Astrocyte of the cerebellum (primary cell): ENCODE measurements at places on chromosomes 1 and 21.

DNA sequence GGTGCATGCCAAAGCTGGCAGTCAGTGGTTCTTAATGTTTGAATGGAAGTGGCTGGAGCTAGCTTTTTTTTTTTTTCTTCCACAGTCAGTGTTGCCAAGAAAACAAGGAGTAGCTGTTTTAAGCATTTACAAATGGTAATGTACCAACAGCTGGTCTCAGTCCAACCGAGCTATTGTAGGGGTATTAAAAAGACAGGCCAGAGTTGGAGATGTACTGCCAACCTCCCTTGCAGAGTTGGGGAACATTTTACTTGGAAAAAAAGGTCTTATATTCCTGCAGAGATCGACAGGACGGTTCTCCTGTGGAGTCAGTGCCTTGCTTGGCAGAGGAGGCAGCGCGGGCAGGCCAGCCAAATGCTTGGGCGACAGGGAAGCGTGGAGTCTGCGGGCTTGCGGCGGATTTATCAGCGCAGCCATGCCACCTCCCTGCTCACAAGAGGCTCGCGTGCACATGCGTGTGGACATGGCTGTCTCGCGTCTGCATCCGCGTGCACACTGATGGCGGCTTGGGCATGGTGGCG lies 338.1 kb downstream of the RPS6KC1 start:
- DNase-seq = no peak

GRCh38 chr1:43284065-43284464 lies 1.3 kb downstream of the C1orf210 start:
- no peak for DNase-seq

DNA sequence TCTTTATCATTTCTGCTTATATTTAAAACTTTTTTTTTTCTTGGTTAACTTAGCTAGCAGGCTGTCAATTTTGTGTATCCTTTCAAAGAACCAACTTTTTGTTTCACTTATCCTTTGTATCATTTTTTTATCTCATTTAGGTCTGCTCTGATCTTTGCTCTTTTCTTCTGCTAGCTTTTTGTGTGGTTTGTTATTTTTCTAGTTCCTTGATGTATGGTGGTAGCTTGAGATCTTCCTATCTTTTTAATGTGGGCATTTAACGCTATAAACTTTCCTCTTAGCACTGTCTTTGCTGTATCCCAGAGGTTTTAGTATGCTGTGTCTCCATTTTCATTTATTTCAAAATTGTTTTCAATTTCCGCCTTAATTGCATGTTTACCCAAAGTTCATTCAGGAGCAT lies 36.5 kb downstream of the FOXJ3 start:
- DNase-seq = no peak

DNA sequence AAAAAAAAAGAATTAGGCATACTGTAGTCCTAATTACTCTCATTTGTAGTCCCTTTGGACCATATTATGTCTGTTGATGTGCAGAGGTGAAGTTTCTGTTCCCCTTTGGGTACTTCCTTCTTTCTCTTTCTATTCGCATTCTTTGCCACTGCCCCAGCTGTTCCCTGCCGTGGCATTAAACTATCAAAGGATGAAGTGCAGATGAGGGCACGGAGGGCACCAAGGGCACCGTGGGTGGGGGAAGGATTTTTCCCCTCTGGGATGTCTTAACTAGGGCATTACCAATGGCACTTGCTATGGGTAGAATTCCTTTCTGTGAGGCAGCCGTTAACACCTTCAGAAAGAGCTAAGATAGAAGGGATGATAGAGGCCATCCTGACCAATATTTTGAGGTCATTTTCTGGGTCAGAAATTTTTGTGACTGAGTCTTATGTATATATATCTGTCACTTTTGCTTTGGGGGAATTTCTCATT lies 4.9 kb upstream of the MAPKAPK2 start:
- DNase-seq = no peak

DNA sequence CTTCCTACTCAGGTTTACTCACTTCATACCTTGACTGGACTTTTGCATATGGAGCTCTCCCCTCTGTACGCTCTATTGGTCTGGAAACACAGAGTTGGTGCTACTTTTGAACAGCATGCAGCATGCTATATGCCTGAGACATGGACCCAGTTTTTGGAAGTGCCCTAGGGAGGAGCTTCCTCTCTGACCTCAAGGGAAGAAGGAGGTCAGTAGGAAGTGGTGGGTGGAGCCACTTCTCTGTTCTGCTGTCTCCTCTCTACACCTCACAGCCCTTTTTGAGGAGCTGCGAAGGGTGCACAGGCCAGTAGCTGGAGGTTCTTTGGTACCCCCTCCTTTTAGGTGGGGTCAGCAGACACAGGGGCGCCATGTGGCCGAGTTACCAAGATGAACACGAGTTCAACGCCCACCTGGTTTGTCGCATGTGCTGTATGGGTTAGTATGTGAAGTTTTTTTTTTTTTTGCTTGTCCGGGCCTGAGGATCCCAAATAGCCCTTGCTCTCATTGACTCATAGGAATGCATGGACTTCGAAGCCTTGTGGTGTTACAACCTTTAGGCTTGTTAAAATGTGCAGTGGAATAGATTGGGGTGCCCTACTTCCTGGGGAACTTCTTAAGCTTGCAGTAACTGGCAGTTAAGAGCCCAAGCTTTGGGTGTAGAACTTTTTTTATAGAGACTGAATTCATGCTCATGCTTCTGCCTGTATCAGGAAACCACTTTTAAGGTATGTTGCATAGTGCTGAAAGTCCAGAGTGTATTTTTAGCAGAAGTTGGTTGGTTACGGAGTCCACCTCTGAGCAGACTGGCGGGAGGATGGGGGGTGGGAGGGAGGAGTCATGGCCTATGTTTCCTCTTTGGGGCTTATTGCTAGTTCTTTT lies 10.7 kb downstream of the MACF1 start:
- DNase-seq = no peak

GRCh38 chr1:169460191-169460833 lies 25.4 kb downstream of the SLC19A2 start:
- no peak for DNase-seq

- DNase-seq = no peak
These were observed 1271.0 kb downstream of the BRINP3 start for GRCh38 chr1:189206617-189207016.

- no peak for DNase-seq
These were observed at the start of gene DAB1 for GRCh38 chr1:57423656-57424211. Gene DAB1 (minus strand): TSS chr1:57424060. CDS start chr1:57291030, 133,030 bp downstream.

DNA sequence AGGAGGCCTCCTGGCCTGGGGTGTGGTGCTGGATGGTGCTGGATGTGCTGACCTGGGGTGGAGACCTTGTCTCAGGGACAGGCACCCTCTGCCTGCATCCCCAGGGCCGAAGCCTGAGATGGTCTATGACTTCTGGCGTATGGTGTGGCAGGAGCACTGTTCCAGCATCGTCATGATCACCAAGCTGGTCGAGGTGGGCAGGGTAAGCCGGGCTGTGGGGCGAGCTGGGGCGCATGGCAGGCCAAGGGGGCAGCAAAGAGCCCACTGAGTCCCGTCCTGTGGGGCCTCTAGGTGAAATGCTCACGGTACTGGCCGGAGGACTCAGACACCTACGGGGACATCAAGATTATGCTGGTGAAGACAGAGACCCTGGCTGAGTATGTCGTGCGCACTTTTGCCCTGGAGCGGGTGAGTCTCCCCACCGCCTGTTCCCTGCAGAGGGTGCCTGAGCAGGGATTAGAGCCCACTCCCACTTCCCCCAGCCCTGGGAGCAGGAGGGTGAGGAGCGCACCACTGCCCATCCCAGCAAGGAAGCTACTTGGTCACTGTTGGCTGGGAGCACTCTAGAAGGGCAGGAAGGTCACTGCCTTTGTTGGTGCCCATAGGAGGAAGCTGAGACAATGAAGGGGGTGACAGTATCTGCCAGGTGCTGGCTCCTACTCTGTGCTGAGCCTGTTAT lies 75.2 kb downstream of the PTPRU start:
- DNase-seq = no peak

DNA sequence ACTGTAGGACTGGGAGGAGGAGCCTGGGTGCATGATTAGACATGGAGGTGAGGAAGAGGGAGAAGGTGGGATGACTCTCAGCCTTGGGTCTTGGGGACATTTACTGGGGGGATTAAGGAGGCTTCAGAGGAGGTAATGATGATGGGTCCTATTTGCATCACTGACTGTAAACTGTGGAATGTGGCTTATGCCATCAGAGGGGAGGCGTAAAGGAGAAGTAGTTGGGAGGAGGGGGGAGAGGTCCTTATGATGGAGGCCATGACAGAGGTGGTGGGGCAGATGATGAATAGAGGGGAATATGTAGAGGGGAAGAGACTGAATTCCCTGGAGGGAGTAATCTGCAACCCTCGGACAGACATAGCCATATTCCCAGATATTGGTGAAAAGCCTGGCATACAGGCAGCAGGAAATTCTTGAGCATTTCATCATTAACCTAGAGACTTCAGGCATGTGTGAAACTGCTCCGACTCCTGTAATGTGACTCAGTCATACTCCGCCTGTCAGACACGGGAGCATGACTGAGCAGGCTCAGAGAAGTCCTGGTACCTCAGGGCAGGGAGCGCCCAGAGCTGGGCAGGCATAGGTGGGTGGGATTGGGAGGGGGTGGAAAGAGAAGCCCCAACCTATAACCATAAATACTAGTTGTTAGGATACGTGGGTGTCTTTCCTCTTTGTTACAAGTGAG lies 8.0 kb upstream of the LCE5A start:
- no peak for DNase-seq

DNA sequence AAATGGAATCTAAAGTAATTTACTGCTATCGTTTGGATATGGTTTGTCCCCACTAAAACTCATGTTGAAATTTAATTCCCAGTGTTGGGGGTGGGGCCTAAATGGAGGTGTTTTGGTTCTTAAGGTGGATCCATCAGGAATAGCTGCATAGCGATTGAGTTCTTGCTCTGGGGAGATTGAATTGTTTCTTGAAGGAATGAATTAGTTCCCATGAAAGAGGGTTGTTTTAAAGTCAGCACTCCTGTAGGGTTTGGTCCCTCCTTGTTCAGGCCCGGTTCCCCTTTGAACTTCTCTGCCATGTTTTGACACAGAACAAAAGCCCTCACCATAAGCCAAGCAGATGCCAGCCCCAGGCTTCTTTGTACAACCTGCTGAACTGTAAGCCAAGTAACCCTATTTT lies 170.9 kb downstream of the COL11A1 start:
- no peak for DNase-seq

- no peak for DNase-seq
These were observed 21.6 kb upstream of the SLC45A3 start for GRCh38 chr1:205701891-205702290.

DNA sequence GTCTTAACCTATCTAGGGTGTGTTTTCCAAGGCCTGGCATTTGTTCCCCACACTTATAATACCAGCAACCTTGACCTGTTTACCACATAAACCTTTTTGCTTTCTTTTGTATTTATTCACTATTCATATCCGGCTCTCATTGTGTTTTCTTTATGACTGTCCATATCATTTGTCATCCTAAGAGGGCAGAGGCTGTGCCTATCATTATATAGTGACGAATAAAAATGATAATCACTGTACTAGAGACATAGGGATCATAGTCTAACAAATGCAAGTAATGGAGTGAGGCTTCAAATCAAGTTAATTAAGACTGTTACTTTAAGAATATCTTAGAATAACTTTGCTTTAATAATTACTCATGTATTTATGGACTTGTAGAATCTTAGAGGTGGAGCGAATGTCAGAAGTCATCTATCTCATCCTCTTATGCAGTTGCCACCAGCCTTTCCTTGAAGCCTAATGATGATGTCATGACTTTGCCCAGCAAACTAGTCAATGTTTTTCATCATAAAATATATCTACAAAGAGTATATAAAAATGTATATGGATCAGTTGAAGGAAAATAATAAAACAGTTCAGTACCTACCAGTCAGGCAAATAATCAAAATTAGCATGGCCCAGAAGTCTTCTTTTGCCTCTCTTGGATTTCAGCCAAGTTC lies 4.7 kb upstream of the ETV3 start:
- DNase-seq = no peak

DNA sequence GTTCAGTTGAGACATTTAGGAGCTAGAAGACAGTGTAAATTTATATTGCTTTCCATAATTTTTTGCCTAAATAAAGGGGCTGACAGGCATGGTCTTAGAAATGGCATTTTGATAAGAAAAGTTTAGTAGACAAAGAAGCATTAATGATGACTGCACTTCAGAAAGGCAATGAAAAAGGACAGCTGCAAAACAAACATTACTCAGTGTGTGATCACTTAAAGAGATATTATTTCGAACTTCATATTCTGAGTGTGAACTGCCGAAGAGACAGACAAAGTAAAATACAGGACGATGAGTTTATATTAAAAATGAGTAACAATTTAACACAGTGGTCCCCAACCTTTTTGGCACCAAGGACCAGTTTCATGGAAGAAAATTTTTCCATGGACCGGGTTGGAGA lies 243.1 kb downstream of the DPYD start:
- DNase-seq = no peak

- no peak for DNase-seq
These were observed 28.4 kb downstream of the URB1 start for GRCh38 chr21:32364387-32364786.

GRCh38 chr1:165287781-165288180 lies 68.7 kb downstream of the LMX1A start:
- DNase-seq = no peak

GRCh38 chr1:119420638-119421037 lies 5.7 kb downstream of the HSD3B2 start:
- DNase-seq = no peak

GRCh38 chr1:154866257-154867063 lies 3.6 kb downstream of the KCNN3 start:
- DNase-seq = no peak

GRCh38 chr1:192627901-192628300 lies 8.0 kb upstream of the RGS13 start:
- no peak for DNase-seq

GRCh38 chr1:244436336-244437085 lies 15.2 kb downstream of the ADSS2 start:
- no peak for DNase-seq

GRCh38 chr1:43054961-43055360 lies 96.3 kb upstream of the SLC2A1 start:
- DNase-seq = no peak

GRCh38 chr21:18603980-18604379 lies 200.4 kb upstream of the TMPRSS15 start:
- DNase-seq = no peak

DNA sequence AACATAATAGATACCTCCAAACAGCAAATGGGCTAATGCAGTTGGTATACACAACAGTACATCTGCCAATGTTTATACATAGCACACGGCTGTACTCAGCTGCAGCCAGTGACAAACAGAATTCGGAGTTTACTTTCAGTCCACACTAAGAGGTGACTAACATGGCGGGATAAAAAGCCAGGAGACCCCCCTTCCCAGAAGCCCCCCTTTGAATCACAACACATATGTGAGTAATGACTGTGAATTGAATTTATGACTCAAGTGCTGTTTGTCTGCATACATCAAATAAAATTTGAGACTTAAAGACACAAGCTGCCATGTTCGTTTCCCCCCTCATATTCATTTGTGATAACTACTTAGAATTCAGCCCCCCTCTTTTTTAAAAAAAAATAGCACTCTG lies 113.2 kb downstream of the RUNX1 start:
- no peak for DNase-seq

GRCh38 chr1:51236531-51237350 lies 668 bp downstream of the RNF11 start:
- no peak for DNase-seq

- no peak for DNase-seq
These were observed 5.4 kb upstream of the SLC45A1 start for GRCh38 chr1:8312235-8313218.
